ENCODE measurements at places on chromosomes 13 and 19.

GRCh38 chr13:62014299-62014698 lies 598.6 kb upstream of the PCDH20 start:
- ATAC-seq = no peak

DNA sequence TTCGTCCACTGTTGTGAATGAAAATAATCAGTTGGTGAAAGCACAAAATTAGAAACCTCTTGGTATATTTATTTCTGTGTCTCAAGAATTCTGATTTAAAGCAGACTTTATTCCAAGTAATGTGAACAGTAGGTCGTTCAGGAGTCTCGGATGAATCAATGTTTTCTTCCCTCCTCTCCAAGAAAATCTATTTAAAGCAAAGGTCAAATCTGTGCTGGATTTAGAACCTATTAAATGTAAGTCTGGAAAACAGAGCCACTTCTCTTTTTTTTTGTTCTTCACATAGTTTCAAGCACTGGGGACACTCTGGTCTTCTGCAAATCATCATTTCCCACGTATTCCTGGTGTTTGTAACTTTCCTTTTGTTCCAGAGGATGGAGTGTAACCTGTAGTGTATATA lies 312.7 kb downstream of the ATP8A2 start:
- no peak for ATAC-seq

- no peak for ATAC-seq
Observed at GRCh38 chr19:40673397-40673796, 17.1 kb downstream of the NUMBL start.

DNA sequence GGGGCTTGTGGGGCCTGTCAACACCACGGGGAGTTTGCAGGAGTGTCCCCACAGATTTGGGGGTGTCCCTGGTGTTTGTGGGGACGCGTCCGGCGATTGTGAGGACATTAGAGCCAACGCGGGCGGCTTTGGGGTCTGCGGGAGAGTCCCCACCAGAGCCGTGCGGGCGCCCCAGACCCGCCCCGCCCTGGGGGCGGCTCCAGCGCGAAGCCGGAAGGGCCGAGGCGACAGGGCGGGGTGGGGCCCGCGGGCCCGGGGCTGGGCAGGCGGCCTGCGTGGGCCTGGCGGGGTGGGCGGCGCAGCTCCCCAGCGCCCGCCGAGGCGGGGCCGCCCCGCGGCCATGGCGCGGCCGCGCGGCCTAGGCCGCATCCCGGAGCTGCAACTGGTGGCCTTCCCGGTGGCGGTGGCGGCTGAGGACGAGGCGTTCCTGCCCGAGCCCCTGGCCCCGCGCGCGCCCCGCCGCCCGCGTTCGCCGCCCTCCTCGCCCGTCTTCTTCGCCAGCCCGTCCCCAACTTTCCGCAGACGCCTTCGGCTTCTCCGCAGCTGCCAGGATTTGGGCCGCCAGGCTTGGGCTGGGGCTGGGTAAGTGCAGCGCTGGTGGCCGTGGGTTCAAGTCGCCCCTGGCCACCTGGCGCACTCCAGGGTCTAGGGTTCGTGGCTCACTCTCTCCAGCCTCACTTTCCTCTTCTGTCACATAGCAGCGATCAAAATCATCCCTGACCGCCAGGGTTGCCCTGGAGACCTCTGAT lies 10.3 kb downstream of the PDE4A start:
- ATAC-seq = peak; percentile 12

- ATAC-seq = no peak
Observed at GRCh38 chr13:59658738-59659330, 504.9 kb downstream of the DIAPH3 start.

- ATAC-seq = no peak
Observed at GRCh38 chr19:45767881-45768654, 984 bp downstream of the SIX5 start.

GRCh38 chr19:29476528-29476927 lies 49.3 kb upstream of the VSTM2B start:
- no peak for ATAC-seq

Measured in esophagus mucosa (tissue), 1 donor.